ENCODE measurements at places on chromosomes 4 and X. TPM values are rescaled to one million over a fixed set of nuclear protein-coding genes. Genes with fewer than 3 reads are reported as not detected.

The MUC7 gene
- total RNA-seq: not detected

The CXCL10 gene
- 1.1 TPM for total RNA-seq

DNA sequence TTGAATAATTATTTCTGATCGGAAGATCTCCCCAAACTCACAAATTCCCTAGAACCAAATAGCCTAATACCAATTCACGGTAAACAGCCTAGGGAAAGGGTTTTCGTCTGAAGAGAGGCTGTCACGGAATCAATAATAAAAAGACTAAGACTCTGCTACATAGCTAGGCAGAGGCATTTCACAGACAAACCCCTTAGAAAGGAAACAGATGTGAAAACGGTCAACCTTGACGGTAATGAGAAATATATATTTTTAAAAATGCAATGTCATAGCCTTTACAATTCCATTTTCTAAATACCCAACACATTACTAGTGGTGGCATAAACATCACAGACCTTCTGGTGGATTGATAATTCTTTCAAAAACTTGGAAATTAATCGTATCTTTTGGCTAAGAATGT is 28.4 kb downstream of the PROM1 start:
- DNase-seq: no peak

DNA sequence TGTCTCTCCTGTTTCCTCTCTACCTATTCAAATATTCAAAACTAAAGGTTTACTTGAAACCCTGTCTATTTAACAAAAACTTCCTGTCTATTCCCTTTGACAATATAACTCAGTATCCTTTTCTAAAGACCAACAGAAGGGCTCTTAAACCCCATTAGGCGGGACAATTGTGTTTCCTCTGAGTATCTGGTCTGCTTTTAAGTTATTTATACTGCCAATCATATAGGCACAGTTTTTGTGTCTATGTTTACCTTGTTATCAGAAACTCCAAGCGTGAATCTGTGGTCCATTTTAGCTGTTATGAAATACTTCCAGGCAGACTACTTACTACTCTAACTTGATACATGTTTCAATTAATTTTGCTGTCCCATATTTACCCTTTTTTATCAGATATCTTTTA is 350.0 kb upstream of the CTSO start:
- DNase-seq: no peak

GRCh38 chr4:183364025-183364424 is 41.8 kb upstream of the CLDN24 start:
- no peak for DNase-seq

DNA sequence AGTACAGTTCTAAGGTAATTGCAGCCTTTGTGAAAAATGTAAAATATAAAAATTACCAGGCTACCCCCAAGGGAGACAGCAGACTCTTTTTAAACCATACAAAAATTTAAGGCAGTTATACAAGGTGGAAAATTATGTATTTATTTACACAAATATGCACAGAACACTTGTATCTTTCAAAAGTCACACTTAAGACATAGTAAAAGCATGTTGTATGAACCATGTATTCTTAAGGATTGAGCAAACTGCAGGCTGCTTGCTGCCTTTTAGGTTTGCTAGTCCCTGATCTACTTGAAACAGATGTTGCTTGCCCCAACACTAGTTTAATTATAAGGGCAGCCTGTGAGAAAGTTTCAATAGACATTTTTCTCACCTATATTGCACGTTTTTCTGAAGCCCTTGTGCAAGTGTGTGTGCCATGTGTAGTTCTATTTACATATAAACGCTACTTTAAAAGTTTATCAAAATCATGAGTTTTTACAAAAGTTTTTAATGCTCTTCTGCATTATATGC is 72.8 kb downstream of the PRSS12 start:
- DNase-seq: no peak

- DNase-seq: no peak
These were observed 304.6 kb downstream of the ARAP2 start for GRCh38 chr4:35939751-35940150.

DNA sequence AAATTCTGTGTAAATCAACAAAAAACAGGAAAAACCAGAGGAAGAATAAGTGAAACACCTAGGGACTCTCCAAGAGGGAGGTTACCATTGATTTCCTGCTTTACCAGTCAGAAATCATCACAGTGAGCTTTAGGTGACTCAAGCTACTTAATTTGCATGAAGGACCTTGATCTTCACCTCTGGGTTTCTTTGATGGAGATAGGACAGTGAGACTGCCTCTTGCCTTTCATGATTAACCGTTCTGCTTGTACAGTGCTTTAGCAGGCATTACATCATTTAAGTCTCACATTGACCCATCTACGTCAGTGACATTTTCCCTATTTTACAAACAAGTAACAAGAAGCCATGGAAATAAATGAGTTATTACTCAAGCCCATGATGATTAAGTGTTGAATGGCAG is 3.4 kb upstream of the GK start:
- peak; percentile 10 for DNase-seq

Measured in activated CD4-positive, alpha-beta T cell treated with anti-CD3 and anti-CD28 coated beads for 36 hours (primary cell).